ENCODE measurements at places on chromosomes 3 and 15.

- no peak for DNase-seq
Measured at GRCh38 chr3:20837676-20838302, 651.8 kb upstream of the SGO1 start.

DNA sequence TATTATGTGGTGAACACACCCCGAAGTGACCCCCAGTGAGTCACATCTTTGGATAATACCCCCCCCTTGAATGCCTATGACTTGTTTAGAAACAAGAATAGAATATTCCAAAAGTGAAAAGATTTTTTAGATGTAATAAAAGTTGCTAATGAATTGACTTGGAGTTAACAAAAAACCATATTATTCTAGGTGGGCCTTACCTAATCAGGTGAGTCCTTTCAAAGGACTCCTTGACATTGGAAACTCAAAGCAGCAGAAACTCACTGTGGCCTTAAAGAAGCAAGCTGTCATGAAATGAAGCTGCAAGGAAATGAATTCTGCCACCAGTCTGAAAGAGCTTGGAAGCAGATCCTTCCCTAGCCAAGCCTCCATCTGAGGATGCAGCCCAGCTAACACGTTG lies 10.9 kb upstream of the ISL2 start:
- DNase-seq, result no peak

DNA sequence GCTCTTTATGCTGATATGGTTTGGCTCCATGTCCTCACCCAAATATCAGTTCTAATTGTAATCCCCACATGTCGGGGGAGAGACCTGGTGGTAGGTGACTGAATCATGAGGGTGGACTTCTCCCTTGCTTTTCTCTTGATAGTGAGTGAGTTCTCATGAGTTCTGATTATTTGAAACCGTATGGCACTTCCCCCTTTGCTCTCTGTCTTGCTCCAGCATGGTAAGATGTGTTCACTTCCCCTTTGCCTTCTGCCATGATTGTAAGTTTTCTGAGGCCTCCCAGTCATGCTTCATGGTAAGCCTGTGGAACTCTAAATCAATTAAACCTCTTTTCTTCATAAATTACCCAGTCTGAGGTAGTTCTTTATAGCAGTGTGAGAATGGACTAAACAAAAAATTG lies 107.6 kb downstream of the IMPG2 start:
- DNase-seq, result no peak

GRCh38 chr15:83605111-83605945 lies 48.6 kb upstream of the ADAMTSL3 start:
- no peak for DNase-seq

All from stimulated activated CD4-positive, alpha-beta T cell treated with anti-CD3 and anti-CD28 coated beads, Interleukin-1b, Interleukin-23, amount 100 ng/mL, for 24 hours (primary cell).